ENCODE measurements at places on chromosomes 1 and 21. TPM values are rescaled to one million over a fixed set of nuclear protein-coding genes. Genes with fewer than 3 reads are reported as not detected.
A peak's percentile ranks its signal among the peaks of the same experiment; 100 is the strongest.

The ST7L gene
- polyA plus RNA-seq = 10.3 TPM

The SERPINC1 gene
- 0.05 TPM for polyA plus RNA-seq

DNA sequence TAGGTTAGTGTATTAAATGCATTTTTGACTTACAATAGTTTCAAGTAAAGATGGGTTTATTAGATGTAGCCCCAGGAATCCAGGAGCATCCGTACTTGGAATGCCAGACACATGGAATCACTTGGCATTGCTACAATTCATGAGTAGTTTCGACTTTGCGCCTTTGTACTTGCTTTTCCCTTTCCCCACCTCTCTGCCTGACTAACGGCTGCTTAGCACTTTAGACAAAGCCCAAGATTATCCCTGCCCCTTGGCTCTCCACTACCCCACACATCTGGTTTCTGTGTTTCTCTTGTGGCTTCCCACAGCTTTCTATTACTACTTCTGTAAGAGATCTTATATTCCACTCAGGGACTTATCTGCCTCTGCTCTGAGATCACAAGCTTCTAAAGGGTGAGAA is 397.7 kb upstream of the POU3F1 start:
- DNase-seq = peak; percentile 4

The MSH4 gene
- polyA plus RNA-seq = 0.03 TPM

The ACTL8 gene
- polyA plus RNA-seq = 1.5 TPM

DNA sequence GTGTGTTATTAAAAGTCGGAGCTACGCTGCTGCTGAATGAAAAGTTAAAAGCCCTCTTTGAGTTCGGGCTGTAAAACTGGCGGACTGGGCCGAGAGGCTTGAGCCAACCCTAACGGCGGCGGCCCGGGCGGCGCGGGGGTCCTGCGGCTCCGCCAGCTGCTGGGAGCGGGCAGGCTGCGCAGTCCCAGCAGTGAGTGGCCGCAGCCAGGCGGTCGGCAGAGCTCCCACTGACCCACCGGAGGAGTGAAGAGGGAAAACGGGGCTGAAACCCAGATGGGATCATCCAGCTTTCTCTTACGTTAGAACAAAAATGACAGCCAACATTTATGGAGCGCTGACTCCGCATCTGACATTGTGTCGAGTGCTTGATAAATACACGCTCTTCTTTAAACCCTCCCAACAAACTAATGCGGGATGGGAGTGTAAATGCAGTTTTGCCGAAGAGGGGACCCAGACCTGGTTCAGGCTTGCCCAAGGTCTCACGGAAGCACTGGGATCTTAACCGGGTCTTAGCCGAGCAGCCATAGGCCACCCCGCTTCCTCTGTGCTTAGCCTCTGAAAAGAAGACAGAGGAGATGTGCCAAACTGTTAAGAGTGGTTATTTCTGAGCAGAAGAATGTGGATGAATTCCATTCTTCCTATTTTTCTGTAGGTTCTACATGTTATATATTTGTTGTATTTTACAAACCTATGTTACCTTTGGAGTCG is 3.5 kb downstream of the GRHL3 start:
- DNase-seq = no peak
